Right ventricle myocardium inferior (tissue), 1 donor: ENCODE measurements at places on chromosomes 3 and 15. TPM values are rescaled to one million over a fixed set of nuclear protein-coding genes. Genes with fewer than 3 reads are reported as not detected.

Gene CSTA
- total RNA-seq: 2.5 TPM

Gene NR1I2
- not detected for total RNA-seq

GRCh38 chr3:53888232-53888631 is 3.4 kb downstream of the SELENOK start:
- no peak for DNase-seq

- DNase-seq: no peak
These were observed 183.5 kb upstream of the EOMES start for GRCh38 chr3:27905625-27906024.

GRCh38 chr15:101138913-101139880 is 112.7 kb downstream of the CHSY1 start:
- no peak for DNase-seq

DNA sequence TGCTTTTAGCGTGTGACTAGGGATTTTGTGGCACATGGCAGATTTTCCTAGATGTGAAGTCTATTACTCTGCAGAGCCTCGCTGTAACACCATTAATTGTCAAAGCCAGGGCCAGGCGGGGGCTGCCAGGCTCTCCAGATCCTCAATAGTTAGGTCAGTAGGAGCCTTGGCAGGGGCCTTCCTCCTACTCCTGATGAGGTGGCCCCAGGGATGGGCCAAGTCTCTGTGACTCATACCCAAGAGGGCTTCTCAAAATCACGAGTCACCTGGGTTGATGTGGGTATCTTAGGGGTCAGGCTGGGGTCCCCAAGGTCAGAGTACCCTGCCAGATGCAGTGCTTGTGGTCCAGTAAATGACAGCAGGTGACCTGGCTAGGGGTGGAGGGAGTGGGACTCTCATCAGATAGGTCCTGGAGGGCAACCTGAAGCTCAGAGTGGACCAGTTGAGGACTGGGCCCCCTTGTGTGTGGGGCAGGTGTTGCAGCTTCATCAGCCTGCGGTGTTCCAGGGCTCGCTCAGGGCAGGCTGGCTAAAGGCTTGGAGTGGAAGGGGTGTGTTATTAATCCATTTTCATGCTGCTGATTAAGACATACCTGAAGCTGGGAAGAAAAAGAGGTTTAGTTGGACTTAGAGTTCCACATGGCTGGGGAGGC is 88.5 kb upstream of the MYZAP start:
- no peak for DNase-seq

DNA sequence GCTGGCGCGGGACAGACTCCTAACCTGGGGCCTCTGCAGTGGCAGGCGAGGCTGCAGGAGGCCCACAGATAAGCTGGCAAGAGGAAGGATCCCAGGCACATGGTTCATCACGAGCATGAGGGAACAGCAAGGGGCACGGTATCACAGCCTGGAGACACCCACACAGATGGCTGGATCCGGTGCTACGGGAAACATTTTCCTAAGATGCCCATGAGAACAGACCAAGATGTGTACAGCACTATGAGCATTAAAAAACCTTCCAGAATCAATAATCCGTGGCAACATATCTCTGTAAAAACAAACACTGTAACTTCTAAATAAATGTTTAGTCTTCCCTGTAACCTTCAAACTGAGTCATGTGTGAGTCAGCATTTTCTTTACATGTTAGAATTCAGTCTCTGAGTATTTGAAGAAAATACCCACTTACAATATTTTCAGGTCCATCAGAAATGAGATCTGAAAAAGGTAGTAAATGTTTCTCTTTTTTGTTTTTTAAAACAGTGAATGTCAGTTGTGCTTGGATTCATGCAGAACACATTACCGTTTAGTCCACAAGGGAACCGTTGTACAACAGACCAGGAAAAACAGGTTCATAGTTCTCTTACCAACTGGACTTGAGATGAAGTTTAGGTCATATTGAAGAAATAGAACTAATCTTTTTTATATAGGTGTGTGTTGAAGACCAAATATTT is 75.9 kb downstream of the BOC start:
- no peak for DNase-seq

GRCh38 chr15:96273317-96274086 is 57.0 kb upstream of the NR2F2 start:
- no peak for DNase-seq

- no peak for DNase-seq
These were observed 64.5 kb upstream of the LRIG1 start for GRCh38 chr3:66565301-66565700.
